ENCODE measurements at places on chromosomes 2 and 18.

DNA sequence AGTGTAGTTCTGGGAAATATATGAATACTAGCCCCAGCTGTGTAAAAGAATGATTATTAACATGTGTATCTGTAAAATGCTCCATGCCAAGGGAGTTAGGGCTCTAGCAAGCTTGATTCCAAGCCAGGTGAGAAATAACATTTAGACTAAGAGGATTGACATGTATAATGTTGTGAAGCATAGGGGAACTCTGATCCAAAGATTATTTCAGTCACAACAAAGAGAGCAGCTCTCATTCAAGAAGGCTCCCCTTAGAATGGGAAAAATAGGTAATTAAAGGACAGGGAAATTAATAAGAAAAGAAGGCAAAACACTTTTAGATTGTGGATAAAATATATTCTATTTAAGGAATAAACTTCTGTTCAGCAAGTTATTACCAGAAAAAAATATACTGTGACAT lies 347.3 kb upstream of the CDH7 start:
- DNase-seq: no peak

- peak; percentile 62 for DNase-seq
These were observed 19.1 kb downstream of the CAPG start for GRCh38 chr2:85390941-85391669.

- DNase-seq: no peak
These were observed 208.3 kb downstream of the ERBB4 start for GRCh38 chr2:212330263-212330662.

DNA sequence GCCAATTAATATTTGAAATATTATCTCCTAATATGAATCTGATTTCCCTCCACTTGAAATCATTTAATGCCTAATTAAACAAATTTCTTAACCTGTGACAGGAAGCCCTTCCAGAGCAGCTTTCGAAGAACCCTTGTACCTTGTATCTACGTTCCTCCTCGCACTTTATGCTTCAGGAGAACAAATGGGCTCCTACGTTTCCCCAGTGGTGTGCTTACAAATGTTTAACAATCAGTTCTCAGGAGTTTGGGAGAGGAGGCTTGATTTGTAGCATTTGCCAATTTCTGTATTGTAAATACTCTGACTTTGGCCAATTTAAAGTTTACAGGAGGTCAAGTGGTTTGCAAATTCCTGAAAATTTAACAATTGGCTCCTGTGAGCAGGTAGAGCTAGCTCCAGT lies 327.8 kb downstream of the THSD7B start:
- DNase-seq: no peak

- no peak for DNase-seq
These were observed 12.2 kb downstream of the KANSL3 start for GRCh38 chr2:96625571-96626552.

DNA sequence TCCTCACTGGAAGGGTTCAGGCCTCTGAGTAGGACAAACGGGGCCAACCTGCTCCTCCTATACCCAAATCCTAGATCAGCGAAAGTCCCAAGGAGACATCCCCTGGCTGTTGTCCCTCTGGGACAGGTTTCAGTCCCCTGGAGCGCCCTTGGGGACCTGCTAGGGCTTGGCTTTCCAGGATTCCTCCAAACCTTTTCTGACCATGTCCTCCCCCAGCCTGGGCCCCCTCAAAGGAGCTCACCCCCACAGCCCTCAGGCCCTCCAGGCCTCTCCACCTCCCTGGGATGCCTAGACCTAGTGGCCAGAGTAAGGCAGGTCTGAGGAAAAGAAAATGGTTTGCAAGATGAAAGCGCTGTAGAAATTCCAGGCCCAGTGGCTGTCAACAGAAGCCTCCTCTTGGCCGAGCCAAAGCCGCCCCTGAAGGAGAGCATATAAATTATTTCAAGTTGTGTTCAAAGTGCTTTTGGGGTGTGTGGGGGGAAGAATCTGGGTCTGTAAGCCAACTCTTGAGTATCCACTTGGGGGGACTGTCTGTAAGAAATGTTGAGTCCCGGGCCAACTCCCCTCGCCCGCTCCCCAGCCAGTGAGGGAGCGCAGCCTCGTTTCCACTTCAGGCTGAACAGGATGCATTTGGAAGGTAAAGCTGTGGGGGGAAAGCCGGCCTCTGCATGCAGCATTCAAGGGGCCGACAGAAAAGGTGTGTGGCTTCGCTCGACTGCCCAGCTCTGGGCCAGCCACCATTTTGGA lies 158.6 kb downstream of the DYSF start:
- DNase-seq: no peak

GRCh38 chr18:78247615-78248289 lies 731.9 kb upstream of the SALL3 start:
- no peak for DNase-seq

DNA sequence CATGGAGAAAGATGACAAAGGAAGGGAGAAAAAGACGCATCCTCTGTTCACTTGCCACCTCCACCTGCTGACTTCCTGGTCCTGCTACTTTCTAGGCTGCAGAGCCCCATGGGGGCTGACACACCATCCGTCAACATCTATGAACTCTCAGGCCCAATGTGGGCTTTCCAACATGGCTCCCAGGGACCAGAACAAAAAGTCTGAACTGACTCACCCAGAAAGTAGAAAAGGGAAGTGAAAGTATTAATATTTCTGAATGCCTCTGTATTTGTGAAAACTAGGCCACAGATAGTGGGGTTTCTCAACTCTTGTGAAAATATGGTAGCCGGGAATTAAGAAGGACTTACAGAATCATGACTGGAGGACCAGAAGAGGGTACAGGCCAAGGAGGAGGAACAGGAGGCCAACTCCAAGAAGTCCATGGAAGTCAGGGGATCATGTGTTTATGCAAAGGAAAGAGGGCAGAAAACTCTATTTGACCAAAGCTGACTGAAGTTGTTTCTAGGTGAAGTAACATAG lies 123.1 kb upstream of the CAB39 start:
- DNase-seq: no peak

GRCh38 chr2:21265752-21266151 lies 142.0 kb downstream of the TDRD15 start:
- DNase-seq: no peak

DNA sequence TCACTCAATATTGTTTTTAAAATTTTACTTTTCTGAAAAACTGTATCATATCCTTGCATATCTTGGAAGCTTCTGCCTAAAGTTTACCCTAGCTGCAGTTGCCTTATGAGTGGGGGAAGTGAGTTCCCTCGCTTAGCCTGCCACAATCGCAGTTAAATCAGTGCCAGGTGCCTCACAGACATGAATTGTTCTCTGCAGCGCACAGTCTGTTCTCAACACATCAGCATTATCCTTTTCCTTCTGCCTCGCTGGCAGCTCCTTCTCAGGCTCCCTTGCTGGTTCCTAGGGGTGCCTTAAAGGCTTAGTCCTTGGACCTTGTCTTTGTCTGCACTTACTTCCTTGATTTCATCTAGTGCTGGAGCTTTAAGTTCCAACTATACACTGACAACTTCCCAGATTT lies 132.8 kb downstream of the TTC27 start:
- no peak for DNase-seq

DNA sequence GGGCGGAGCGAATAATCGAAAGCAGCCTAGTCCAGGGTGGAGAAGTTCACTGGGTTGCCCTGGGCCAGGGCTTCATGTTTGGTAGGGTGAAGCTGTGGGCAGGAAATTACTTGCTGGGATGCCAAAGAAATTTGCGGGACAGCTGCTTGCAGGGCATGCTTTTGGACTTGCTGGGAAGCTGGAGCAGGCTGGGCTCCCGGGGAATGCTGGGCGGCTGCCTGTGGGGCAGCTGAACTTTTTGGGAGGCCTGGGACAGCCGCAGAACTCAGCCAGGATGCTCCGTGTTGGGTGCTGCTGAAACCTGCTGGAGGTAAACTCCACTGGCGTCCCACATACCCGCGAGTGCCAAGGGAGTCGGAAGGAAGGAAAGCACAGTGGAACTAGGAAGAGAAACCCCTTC lies 31.9 kb downstream of the ASB1 start:
- DNase-seq: no peak

DNA sequence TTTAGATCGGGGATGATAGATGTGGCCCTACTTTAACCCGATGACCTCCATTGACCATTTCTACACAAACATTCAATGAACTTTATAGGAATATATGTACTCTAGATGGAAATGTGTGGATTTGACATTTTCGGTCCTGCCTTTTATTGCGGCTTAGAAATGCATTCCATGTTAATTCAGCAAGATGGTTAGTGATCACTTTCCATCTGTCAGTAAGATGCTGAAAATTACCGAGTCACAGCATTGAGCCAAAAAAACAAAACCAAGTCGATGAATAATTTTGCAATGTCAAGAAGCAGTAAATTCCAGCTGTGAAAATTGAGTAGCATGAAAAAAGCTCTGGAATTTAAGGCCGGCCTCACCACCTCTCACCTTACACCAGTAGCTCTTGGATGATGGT lies 1642.6 kb upstream of the NXPH2 start:
- no peak for DNase-seq

- no peak for DNase-seq
These were observed 599.9 kb downstream of the RNF144A start for GRCh38 chr2:7517088-7517487.

DNA sequence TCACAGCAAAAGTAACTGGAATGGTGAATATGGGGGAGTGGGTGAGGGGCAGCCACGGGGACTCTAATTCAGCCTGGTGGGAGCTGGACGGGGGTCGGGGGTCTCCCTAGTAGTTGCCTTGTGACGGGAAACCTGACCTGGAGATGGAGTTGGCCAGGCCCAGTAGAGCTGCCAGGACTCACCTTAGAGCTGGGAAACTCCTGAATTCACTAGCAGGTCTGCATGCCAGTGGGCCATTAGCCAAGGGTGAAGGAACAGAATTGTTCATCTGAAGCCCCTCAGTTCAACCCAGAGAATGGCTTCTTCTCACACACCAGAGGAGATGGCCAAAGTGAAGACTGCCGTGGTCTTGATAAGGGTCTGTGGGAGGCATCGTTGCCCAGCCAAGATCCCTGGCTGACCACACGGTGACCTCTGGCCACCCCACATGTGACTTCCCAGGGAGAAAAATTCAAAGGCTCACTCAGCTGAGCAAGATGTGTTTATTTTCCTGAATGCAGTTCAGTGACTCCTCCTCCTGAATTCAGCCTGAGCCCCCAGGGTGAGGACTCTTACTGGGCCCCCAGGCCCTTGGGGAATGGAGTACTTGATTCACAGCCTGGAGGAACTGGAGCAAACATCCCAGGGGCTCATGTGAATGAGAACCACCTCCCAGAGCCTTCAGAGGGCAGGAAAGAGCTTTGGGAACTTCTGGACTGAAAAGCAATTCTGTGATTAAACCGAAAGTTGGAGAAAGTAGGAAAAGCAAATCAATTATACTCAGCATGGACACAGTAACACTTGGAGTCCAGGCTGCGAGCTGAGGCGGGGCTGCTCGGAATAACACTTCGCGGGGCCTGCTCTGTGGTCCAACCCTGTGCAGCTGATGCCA lies 25.2 kb downstream of the MOCOS start:
- no peak for DNase-seq

- DNase-seq: no peak
These were observed 256.0 kb downstream of the DCDC2C start for GRCh38 chr2:3959372-3959771.

GRCh38 chr18:59870623-59871130 lies 29.1 kb upstream of the PMAIP1 start:
- no peak for DNase-seq

DNA sequence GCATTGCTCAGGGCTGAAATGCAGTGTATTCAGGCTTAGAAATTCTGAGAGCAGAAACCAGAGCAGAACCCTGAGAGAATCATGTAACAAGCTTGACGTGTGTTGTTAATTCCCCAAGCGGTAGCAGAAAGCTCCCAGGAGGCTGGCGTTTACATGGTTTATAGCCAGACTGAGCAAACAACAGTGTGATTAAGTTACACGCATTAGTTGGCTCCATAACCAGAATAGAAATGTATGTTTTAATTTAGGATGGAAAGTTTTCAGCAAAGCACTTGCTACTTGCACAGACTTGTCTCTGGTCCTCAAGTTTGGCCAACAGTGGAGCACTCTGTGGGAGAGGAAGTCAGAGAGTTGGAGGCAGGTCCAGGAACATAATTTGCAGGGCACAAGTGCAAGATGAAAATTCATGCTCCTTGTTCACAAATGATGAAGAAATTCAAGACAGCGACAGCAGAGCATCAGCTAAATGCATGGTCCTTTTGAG lies 69.3 kb downstream of the MAPK4 start:
- no peak for DNase-seq

- DNase-seq: no peak
These were observed 75.0 kb upstream of the RBM44 start for GRCh38 chr2:237723602-237724001.

DNA sequence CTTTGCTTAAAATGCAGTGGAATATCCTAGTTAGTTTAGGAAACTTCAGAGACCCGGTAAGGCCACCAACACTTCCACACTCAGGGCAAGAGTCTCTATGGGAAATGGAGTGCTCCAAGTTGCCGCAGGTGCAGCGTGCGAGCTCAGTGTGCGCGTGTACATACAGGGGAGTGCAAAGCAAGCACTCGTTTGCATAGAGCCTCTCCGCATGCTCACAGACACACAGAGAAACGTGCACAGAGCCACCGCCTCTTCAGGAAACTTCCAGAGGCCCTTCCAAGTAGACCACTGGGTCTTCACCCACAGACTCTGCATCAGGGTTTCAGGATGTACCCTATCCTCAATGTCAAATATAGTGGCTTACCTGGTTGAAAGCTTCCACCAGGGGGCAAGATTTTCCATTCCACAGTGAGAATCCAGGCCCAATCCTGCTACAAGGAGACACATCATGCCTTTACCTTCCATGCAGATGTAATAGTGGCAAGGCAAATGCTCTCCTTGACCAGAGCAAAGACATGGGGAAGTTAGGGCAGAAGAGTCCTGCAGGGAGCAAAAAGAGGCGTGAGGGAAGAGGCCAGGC lies 513.0 kb upstream of the MYT1L start:
- no peak for DNase-seq

- DNase-seq: no peak
These were observed 66.3 kb downstream of the NRP2 start for GRCh38 chr2:205748639-205749038.

DNA sequence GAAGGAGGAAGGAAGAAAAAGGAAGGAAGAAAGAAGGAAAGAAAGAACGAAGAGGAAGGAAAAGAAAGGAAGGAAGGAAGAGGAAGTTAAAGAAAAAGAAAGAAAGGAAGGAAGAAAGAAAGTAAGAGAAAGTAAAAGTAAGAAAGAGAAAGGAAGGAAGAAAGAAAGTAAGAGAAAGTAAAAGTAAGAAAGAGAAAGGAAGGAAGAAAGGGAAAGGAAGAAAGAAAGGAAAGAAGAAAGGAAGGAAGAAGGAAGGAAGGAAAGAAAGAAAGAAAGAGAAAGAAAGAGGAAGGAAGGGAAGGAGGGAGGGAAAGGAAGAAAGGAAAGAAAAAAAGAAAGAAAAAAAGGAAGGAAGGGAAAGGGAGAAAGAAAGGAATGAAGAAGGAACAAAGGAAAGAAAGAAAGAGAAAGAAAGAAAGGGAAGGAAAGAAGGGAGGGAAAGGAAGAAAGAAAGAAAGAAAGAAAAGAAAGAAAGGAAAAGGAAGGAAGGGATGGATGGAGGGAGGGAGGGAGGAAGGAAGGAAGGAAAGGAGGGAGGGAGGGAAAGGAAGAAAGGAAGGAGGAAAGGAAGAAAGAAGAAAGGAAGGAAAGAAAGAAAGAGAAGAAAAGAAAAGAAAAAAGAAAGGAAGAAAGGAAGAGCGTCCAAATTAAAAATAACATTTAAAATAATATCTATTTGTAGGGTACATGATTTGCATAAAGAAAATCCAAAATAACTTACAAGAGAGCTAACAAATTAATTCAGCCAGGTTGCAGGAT lies 827.9 kb downstream of the TSN start:
- DNase-seq: no peak
